Fibroblast of skin of left quadriceps (primary cell): ENCODE measurements at places on chromosomes 11 and 22.

- DNase-seq: no peak
These were observed 8.0 kb downstream of the APBB1 start for GRCh38 chr11:6410695-6411430.

DNA sequence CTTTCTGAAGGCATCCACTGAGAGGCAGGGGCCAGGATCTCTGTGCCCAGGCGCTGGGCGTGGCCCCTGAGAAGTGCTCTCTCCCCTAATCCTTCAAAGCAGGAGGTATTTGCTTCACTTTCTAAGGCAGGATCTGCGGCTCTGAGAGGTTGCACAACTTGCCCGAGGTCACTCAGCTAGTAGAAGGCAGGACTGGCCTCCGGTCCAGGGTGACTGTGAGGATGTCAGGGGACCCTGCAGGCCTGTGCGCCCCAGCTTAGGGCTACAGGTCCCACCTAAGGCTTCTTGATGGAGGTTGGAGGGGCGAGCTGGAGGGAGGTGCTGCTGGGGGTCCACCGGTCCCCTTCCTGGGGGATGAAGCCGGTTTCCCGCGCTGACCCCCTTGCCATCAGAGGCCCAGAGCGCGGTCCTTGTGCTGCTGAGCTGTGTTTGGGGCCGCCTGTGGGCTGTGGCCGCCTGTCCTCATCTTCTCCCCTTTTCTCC lies 979 bp downstream of the SMIM38 start:
- no peak for DNase-seq

GRCh38 chr11:66932543-66932942 lies 25.6 kb downstream of the PC start:
- DNase-seq: no peak

DNA sequence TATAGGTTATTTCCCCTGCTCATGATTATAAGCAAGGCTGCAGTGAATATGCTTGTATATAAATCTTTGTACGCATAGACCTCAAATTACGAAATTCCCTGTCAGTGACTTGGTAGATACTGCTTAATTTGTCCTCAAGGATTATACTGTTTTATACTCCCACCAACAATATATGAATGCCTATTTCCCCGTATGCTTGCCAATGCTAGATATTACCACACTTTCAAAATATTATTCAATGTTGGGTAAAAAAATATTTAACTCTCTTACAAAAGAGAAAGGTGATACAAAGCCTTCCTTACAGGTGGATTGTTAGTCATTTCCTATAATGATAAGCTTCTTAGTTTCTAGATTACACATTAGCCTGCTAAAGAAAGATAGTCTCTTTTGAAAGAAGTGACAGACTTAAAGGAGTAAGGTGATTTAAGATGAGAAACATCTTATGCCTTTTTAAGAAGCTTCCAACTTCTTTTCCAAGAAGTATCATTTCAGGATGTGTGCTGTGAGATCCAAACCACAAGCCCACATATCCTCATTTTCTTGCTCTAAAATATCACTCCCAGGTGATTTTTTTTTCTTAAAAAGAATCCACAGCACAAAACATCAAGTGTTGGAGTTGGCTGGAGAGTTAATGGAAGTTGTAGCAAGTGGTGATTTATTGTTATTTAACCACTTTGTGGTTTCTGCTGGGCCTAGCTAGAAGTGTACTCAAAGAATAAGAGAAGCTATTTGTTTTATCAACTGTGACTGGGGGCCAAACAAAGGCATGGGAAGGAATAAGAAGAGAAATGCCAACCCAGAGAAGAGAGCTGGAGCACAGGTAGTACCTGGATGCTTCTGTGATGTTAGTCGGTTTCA lies 59.2 kb downstream of the BARX2 start:
- no peak for DNase-seq

DNA sequence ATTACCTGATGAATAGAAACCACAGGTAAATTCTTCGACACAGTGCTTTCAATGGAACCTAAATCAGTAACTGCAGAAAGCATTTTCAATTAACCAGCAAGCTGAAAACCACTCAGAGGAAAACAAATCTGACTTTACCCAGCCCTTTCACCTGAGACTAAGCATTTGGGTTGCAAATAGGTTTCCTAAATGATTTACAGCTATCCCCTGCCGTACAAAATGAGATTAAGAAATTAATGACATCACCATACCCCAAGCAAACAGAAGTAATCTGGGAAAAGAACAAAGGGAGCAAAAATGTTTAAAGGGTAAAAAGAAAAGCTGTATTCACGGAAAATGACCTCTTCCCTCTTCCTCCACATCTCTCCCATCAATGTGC lies 584 bp downstream of the NOX4 start:
- DNase-seq: no peak

DNA sequence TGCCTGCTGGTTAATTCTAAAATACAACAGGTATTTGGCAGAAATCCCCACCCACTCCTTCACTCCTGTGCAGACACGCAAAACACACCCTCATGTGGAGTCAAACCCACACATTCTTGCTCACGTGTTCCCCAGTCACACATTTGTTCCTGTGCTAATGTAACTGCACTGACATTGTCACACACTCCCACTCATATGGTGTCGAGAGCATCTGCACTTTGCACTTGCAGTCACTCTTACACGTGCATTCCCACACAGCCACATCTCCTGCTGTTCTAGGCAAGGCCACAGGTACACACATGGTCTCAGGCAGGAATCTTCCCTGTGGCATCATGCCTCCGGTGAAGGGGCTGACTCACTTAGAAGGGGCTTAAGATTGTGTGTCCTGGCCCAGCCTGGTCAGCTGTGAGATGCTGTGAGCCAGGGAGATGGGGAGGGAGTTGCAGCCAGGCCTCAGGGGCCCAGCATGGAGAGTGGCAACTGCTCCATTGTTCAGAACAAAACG lies 395.0 kb downstream of the TENM4 start:
- DNase-seq: peak; percentile 46

DNA sequence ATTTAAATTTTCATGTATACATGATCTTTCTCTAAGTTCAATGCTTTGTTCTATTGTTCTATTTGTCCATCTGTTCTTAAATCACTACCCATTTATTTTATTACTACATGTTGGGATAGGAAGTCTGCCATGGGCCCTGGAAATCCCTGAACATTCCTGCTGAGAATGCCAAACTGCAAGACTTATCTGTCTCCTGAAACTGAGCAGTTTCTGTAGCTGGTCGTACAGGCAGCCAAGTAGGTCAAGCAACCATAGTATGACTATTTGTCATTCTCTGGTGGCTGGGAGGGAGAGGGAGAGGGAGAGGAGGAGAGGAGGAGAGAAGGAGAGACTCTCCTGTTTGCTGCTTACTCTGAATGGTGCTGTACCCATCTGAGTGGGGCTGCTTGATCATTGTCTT lies 82.8 kb upstream of the SNX19 start:
- DNase-seq: no peak

- DNase-seq: no peak
These were observed 385.6 kb downstream of the ETS1 start for GRCh38 chr11:128201801-128202200.
